Activated B cell treated with CpG ODN at 0.5 μM for 24 hours (primary cell): ENCODE measurements at places on chromosomes 13 and 19.
A peak's percentile ranks its signal among the peaks of the same experiment; 100 is the strongest.

GRCh38 chr19:30091456-30091855 is 149.4 kb downstream of the URI1 start:
- DNase-seq = no peak
- no peak overlapping the region for H3K4me3 ChIP-seq
- no peaks in the 10 kb centered on the region for H3K4me1 ChIP-seq
- H3K27me3 ChIP-seq = peaks cover 4% of the 10 kb centered on the region
- no peak overlapping the region for H3K27ac ChIP-seq
- H3K36me3 ChIP-seq = no peaks in the 10 kb centered on the region

- peaks cover 10% of the 10 kb centered on the region for H3K36me3 ChIP-seq
- no peak for DNase-seq
- no peak overlapping the region for H3K27ac ChIP-seq
- peaks cover 5% of the 10 kb centered on the region for H3K27me3 ChIP-seq
- H3K4me1 ChIP-seq = peaks cover 21% of the 10 kb centered on the region
Measured at GRCh38 chr19:3785451-3785937, 687 bp downstream of the MATK start.

- no peaks in the 10 kb centered on the region for H3K36me3 ChIP-seq
- no peak overlapping the region for H3K27ac ChIP-seq
- peaks cover 3% of the 10 kb centered on the region for H3K27me3 ChIP-seq
- H3K4me1 ChIP-seq = no peaks in the 10 kb centered on the region
- peak; percentile 50 for DNase-seq
- no peak overlapping the region for H3K4me3 ChIP-seq
Measured at GRCh38 chr19:6021878-6022569, 44.1 kb upstream of the RANBP3 start.

GRCh38 chr19:16073988-16074387 is 2.3 kb upstream of the TPM4 start:
- H3K4me1 ChIP-seq = peaks cover 34% of the 10 kb centered on the region
- no peak overlapping the region for H3K4me3 ChIP-seq
- DNase-seq = no peak

DNA sequence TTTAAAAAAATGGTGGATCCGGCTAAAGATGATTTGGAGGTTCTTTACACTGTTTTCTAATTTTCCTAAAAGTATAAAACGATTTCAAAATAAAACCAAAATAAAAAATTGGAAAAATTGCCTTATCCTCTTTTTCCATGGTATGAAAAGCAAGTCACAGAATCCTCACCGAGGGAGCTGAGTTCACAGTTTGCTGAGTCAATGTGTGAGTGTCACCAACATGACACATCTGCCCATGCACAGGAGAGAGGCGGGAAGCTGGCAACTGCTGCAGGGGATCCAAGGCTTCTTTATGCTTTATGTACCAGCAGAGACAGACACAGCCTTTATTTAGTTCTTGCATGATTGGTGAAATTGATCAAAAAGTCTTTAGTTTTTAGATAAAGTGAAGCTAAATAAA is 157.8 kb downstream of the TNFSF13B start:
- H3K4me1 ChIP-seq = no peaks in the 10 kb centered on the region
- DNase-seq = no peak
- H3K4me3 ChIP-seq = no peak overlapping the region
- H3K27ac ChIP-seq = no peak overlapping the region
- H3K36me3 ChIP-seq = no peaks in the 10 kb centered on the region
